COR-L47 (cell line): ENCODE measurements at places on chromosomes 16 and 17.

GRCh38 chr17:40888196-40888720 is 3.2 kb upstream of the KRT20 start:
- DNase-seq, result no peak

GRCh38 chr17:45951941-45952340 is 47.1 kb upstream of the STH start:
- no peak for DNase-seq

DNA sequence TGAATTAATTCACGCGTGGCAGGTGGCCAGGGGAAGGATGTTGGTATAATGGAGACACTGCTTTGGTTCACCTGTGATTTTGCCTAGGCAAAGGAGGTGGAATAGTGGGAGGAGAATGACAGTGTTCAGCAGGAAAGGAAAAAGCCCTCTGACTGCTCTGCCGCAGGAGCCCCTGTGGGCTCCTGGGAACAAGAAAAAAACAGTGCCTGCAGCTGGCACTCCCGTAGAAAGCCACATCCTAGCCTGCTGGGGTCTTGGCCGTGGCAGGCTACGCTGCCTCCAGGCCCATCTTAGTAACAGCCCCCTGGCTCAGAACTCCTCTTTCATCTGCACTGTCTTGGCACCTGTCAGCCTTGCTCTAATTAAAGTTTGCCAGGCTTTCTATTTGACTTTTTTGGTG is 20.6 kb downstream of the ADORA2B start:
- DNase-seq, result no peak

DNA sequence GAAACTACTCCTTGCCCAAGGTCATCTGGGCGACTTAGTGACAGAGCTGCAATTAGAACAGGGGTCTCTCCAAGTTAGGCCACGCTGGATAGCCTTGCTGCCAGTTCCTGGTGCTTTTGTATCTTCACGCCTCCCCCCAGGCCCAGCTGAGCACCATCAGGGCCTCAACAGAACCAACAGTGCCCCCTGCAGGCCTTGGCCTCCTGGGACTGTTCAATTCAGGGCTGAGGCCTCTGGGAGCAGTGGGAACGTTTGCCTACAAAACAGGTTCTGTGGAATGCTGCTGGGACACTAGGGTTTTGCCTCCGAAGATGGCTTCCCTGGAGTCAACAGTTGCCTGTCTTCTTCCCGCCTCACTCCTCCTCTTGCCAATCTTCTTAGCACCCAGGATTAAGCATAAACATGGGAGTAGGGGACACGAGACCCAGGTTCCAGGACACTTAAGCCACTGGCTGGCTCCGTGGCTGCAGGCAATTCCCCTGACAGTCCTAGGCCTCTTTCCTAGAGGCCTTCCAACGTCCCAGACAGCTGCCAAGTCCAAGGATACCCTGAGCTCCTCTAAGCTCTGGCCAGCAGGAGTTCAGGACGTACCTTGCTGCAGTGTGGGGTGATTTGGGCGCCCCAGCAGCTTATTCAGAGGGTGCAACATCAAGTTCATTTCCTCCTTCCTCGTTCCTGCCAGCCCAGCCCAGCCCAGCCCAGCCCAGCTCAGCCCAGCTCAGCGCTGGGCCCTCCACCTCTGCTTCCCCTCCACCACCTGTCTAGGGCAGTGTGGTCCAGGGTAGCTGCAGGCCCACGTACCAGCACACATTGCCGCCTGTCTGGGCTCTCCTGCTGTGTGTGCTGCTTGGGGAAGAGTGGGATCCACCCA is 246.6 kb upstream of the RPL38 start:
- no peak for DNase-seq

DNA sequence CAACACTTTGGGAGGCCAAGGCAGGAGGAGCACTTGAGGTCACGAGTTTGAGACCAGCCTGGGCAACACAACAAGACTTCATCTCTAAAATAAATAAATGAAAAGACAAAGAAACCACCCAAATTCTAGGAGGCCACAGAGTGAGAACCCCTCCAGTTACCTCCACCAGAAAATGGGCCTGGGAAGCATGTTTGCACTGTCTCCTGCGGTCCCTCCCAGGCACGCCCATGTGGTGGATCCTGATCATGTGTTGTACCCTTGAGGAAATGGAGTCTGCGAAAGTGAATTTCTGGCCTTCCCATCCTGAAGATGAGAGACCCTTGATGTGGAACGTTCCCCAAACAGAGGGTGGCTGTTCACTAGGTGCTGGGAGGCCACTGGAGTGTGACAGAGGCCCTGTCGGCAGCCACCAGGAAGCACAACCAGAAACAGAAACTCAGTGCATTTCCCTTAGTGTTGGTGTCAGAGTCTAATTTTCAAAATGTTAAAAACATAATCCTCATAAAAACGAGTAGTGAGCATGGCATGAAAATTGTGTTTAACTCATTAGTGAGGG is 19.2 kb upstream of the USP22 start:
- DNase-seq, result no peak

DNA sequence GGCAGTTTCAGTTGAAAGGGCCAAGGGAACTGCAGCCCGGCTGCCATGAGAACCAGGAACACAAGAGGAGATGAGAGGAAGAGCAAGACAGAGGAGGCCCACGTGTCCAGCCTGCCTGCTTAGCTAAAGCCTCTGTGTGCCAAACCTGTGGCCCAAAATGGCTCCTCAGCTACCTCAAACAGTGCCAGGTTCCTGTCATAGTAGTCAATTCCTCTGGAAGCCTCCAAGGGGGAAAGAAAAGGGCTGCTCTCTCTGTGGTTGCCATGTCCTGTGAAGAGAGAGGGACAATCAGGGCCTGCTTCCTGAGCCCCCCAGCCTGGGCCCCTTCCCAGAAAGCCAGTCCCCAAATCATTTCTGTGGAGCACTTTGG is 5.2 kb downstream of the SLC12A4 start:
- DNase-seq, result no peak

- peak; percentile 84 for DNase-seq
Measured at GRCh38 chr17:44095647-44096496, 25.3 kb downstream of the G6PC3 start.

GRCh38 chr16:19696328-19696727 is 21.7 kb downstream of the KNOP1 start:
- peak; percentile 94 for DNase-seq

DNA sequence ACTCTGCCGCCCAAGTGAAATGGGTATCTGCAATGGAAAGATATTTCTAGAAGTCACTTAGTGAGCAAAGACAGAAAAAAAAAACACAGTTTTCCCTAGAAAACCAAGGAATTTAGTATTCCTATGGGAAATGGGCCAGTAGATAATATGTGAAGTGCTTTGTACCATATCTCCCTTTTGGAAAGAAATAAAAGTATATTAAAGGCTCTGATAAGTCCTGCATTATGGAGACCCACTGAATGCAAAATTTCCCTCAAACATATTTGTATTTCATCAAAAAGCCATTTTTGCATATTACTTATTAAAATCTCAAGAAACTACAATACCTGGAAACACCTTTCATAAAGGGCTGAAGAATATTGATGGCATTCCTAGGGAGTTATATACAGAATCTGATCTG is 51.6 kb upstream of the DYNLRB2 start:
- DNase-seq, result no peak

DNA sequence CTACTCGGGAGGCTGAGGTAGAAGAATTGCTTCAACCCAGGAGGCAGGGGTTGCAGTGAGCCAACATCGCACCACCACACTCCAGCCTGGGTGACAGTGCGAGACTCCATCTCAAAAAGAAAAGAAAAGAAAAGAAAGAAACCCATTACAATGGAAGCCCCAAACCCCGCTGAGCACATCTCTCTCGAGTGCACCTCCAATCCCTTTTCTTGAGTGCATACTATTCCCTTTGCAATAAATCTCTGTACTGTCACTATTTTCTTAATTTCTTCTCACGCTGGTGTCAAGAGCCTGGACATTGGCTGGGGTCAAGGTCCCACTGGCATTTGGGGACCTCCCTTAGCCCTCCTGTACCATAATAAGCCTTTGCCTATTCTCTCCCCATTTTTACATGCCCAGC is 398.4 kb upstream of the EEF2KMT start:
- DNase-seq, result no peak

DNA sequence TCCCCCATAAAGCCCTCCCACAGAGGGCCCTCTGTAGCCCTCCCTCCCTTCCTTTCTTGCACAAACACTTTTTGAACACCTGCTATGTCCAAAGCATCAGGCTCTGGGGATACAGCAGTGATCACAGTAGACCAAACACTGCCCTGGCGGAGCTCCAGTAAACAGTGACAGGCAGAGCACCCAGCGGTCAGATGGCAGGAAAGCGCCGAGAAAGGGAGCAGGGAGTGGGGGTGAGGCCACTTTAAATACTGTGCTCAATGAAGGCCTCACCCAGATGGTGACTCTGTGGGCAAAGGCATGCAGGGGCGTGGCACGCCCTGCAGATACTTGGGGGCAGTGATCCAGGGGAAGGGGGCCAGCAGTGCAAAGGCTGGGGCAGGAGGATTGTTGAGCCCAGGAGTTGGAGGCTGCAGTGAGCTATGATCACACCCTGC is 7.6 kb downstream of the PRR29 start:
- peak; percentile 88 for DNase-seq
